ENCODE measurements at places on chromosomes 16 and 17.

- DNase-seq: no peak
Measured at GRCh38 chr16:69334696-69335095, 4.3 kb upstream of the PDF start.

GRCh38 chr17:15123593-15124263, 141.4 kb downstream of the PMP22 start:
- DNase-seq: no peak

DNA sequence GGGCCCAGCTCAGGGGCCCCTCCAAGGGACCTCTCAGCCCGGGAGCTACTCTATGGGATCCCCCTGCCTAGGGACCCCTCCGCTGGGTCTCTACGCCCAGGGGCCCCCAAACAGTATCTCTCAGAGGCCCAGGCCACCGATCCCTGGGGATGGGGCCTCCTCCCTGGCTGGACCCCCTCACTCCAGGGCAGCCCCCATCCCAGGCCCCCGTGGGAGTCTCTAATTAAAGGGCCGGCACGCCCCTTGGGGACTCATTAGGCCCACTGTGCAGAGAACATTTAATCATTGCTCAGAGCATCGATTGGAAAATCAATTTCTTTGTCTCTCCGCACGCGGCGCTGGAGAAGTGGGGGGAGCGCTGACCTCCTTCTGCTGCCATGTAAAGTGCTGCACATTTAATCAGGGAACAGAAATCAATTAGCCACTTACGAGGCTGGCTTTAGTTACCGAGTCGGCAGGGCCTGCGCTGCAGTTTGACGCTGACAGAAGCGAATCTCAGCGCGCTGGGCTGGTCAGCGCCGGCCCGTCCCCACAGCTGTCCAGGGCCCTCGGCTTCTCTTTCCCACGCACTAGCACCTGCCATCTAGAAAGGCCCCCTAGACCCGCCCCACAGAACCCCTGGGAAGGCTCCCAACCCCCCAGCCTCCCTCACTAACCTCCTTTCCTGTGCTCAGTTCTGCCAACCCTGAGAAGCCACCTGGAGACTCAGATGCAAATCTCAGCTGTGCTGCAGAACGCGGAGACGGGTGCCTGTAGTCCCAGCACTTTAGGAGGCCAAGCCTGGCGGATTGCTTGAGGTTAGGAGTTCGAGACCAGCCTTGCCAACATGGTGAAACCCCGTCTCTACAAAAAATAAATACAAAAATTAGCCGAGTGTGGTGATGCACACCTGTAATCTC, 20.2 kb upstream of the C1QL1 start:
- no peak for DNase-seq

- DNase-seq: peak; percentile 78
Measured at GRCh38 chr16:29700253-29700987, 21.4 kb downstream of the QPRT start.

- no peak for DNase-seq
Measured at GRCh38 chr17:66717641-66718058, 117.3 kb upstream of the CACNG5 start.

- DNase-seq: no peak
Measured at GRCh38 chr17:6279659-6280058, 155.3 kb downstream of the AIPL1 start.

GRCh38 chr17:43788540-43788939, 8.3 kb downstream of the CFAP97D1 start:
- no peak for DNase-seq

DNA sequence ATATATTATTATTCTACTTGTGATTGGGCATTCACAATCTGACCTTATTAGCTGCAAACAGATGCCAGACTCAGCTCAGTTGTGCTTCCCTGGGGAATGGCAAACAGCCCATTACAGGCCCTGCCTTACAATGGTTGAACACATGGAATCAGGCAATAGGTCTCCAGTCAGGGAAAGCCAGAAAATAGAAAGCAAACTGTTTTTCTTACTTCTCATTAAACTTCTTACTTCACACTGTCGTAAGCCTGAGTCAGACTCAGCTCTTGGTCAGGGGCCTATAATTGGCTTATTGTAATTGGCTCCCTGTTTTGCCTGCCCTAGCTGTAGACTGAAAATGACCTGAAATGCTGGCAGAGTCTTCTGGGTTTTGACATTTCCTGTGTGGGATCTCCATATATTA, 77.0 kb upstream of the CA10 start:
- no peak for DNase-seq

DNA sequence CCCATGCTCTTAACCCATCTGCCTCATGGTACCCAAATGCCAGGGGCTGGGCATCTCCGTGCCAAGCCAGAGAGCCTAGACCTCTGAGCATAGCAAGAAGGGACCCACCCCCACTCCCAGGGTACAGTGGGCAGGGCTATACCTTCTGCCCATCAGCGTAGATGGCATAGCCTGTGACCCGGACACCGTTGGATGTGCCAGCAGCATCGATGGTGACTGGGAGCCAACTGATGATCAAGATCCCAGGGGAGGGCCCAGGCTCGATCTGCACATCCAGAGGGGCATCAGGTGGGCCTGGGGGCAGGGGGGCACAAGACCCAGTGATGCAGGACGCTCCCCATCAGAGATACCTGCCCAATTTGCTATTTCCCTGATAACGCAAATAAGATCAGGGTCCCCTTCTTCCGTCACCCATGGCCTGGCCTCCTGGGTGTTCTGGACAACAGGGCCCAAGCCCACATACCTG, 17.1 kb downstream of the TSPOAP1 start:
- no peak for DNase-seq

DNA sequence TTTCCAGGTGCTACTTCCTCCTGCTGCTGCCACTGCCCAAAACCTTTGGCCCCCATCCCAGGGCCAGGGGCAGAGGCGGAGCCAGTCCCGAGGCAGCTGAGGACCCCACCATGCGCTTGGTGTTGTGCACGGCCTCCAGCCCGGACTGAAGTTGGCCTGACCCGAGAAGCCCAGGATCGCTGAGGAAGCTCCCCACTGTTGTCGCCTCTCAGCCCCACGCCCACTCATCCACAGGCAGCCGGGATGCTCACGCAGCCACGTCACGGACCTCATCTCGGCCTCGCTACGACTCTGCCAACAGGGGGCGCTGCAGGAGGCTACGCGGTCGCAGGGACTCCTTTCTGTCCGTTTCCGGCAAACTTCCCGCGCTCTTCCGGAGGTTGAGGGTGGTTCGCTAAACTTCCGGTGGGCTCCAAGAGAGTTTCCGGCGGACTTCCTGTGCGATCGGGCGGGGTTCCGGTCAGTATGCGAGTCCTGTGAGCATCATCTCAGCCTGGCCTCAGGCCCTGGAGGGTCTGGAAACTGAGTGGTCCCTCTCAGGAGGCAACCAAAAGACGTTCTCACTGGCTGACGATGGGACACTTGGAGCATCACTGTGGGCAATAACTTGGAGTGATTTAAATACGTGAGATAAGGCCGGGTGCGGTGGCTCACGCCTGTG, 12.4 kb downstream of the ZG16B start:
- DNase-seq: peak; percentile 64

DNA sequence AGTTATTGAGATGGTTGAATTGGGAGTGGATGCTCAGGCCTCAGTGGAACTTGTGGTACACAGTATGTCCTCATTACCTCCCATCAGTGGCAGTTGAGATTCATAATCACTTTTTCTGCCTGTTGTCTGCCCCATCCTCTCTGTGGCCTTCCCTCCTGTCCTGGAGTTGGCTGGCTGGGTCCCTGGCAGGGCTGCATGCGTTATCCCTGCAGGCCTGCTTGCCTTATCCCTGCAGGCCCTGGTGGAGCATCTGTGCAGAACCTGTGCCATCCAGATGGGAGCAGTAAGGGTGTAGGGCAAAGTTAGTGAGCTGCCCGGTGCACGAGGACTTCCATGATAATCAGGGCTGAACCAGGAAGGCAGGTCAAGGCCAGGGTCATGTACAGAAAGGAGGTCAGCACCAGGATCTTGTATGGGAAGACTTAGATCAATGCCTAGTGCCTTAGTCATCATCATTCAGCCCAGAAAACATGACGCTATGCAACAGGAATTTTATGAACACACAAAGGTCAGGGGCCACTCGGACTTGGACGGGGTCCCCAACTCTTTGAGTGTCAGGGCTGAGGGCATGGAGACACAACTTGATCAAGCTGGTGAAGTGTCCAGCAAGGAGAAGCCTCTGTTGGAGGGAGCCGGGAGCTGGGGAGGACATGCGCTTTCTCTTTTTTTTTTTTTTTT, 47.2 kb downstream of the ABCC1 start:
- DNase-seq: no peak

GRCh38 chr16:85824161-85825135, 25.0 kb downstream of the COX4I1 start:
- no peak for DNase-seq

DNA sequence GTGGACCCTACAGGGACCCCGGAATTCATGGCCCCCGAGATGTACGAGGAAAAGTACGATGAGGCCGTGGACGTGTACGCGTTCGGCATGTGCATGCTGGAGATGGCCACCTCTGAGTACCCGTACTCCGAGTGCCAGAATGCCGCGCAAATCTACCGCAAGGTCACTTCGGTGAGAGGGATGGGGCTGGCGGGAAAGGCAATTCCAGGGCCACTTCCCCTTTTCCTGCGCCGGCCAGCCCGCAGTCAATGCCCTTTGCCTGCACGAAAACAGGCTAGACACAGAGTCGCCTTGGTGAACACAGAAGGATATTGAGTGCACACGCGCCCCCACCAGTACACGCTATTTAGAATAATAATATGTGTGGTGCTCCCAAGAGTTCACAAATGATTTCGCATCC, 4.0 kb downstream of the WNK4 start:
- no peak for DNase-seq

DNA sequence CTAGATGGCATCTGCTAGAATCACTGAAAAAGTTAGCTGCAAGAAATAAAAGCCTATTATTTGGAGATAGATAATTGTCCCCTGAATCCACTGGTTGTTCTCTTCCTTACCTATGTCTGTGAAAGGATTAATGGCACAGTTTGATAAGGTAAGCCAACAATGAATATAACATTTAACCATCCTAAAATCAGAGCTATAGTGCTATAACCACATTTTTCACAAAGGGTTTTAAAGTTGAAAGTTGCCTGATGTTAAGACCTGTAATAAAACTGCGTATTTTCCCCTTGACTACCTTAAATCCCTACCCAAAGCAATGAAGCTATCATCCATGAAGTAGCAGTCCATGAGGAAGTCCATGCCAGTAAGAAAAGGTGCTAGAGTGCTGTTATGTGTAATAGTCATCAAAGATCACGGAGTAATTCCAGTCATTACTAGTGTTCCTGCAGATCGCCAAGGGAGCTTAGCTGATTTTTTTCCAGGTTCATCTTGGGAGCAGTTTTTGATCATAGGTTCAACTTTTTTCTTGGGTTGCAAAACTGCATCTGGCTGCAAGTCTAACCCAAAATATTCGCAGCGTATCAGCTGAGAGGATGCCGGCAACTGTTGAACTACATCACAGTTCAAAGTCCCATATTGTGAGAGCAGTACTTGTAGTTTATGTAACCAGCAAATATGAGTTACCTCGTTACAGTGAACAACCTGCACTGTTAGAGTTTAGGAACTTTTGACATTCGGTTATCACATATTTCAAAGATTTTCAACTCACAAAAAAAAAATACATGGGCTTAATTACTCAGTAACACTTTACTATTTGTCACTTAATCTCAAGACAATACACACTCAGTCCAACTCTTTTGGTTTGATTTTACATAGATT, 18.2 kb upstream of the RSL1D1 start:
- no peak for DNase-seq

DNA sequence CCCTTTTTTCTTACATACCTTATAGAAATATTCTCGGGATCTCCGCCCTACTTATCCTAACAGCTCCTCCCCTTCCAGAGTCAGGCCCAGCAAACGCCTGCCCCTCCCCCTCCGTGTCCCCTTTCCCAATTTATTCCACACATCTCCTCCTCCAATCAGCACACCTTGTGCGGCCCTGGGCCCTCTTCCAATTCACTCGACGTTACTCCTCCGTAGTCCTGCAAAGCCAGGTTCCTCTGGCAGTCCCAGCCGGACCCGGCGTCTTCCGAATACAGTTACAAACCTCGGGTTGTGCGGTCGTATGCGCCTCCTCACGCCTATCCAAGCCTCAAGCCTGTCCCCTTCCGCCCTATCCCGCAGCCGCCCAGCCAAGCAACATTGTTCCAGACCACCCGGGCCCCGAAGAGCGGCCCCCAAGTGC, 677 bp downstream of the CBX1 start:
- DNase-seq: no peak

DNA sequence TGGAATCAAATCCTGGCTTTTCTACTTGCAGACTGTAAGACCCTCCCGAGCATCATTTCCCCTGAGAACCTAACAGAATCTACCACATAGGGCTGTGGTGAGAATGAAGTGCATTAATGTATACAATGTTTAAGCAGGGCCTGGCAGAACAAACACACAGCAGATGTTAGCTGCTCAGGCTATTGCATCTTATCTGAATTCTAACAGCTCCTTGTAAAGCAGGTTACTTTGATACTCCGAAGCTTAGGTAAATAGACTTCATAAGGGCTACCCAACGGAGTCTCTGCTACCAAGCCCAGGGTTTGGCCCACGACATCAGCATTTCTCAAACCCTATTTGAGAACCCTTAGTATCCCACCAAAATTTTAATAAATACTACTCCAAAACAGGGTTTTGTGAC, 24.4 kb upstream of the NOS2 start:
- no peak for DNase-seq

DNA sequence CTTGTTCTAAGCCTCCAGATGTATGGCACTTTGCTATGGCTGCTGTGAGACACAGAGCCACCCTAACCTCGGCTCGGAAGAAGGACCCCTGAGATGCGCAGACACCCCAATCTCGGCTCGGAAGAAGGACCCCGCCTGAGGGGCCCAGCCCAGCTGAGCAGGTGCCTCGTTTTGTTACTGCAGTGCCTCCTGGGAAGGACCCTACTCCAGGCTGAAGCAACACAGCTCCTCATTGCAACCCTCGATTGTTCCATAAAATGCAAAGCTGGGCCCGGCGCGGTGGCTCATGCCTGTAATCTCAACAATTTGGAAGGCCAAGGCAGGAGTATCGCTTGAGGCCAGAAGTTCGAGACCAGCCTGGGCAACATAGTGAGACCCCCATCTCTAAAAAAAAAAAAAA, 61.3 kb downstream of the C16orf95 start:
- DNase-seq: no peak

GRCh38 chr17:42169351-42169750, 11.6 kb downstream of the KCNH4 start:
- no peak for DNase-seq

- DNase-seq: no peak
Measured at GRCh38 chr16:89442990-89443726, 47.2 kb downstream of the ANKRD11 start.

DNA sequence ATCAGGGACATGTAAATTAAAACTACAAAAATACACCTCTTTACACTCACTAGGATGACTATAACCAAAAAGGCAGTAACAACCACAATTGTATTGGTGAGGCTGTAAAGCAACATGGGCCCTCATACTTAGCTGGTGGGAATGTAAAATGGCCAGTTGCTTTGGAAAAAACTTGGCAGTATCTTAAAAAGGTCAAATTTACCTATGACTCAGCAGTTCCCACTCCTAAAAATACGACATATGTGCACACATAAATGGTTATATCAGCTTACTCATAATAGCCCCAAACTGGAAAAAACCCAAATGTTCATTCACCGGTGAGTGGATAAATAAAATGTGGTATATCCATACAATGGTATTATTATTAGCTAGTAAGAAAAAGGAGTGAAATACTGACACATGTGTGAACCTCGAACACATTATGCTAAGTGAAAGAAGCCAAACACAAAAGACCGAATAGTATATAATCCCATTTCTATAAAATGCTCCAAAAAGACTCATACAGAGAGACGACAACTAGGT, 391.4 kb downstream of the NPIPA8 start:
- no peak for DNase-seq

Data from activated CD4-positive, alpha-beta T cell treated with anti-CD3 and anti-CD28 coated beads, Interleukin-2, amount 10 ng/mL, durations not matched to agents 7 days and 5 days (primary cell).